ENCODE measurements at places on chromosomes 1 and 21.

GRCh38 chr1:145845514-145846161 lies at the start of gene NUDT17:
Gene NUDT17 (plus strand): TSS chr1:145845630. CDS start chr1:145845641, 11 bp downstream.
- peak; percentile 65 for DNase-seq

DNA sequence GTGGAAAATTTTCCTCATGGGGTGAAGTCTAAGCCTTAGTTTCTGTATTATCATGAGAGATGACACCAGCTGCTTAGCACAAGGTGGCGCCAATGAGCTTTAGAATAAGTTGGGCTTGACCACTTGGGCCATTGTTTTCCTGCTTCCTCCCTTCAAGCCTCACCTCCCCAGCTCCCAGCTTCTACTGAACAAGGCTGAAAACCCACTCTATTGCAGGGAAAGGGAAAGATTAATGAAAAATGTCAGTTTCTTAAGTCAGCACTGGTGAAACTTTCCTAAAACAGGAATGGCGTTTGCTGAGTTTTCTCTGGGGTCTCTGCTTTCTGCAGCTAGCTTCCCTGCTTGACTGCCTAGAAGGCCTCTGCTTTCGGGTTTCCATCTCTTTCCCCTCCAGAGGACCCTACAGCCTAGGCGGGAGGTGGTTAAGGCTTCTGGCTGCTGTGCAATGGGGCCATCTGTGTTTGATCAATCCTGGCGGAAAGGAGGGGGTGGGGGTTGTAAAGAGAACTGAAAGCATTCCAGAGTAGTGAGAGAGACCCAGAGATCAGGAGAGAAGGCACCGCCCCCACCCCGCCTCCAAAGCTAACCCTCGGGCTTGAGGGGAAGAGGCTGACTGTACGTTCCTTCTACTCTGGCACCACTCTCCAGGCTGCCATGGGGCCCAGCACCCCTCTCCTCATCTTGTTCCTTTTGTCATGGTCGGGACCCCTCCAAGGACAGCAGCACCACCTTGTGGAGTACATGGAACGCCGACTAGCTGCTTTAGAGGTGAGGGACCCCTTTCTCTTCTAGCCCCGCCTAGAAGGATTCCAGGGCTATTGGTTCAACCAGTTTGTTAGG lies at the start of gene OLFML3:
Gene OLFML3, plus strand, starts transcription at position 612 of the 840 bp plus-strand sequence. Its CDS starts 43 bp downstream, at position 655.
- peak; percentile 85 for DNase-seq

- DNase-seq, result no peak
Measured at GRCh38 chr1:73899311-73899710, 298.7 kb downstream of the LRRIQ3 start.

DNA sequence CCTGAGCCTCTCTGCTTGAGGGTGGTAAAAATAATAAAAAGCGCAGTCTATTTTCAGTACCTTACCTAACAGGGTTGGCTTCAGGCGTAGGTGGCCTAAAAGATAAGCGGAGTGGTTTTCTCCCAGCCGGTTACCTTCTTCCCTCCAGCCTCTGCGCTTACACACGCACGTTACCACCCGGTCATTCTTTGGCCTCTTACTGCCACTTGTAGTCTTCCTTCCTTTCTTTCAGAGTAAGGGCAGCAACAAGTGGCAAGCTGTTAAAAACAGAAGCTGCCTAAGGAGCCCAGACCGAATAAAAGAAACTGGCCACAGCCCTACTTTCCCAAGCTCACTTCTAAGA lies 35.4 kb downstream of the CLCA1 start:
- no peak for DNase-seq

GRCh38 chr1:35763201-35763600 lies 6.6 kb downstream of the CLSPN start:
- peak; percentile 44 for DNase-seq

- no peak for DNase-seq
Measured at GRCh38 chr21:31128234-31128633, 90.0 kb upstream of the KRTAP19-8 start.
